ENCODE measurements at places on chromosomes 2 and 18. TPM values are rescaled to one million over a fixed set of nuclear protein-coding genes. Genes with fewer than 3 reads are reported as not detected.

Gene CCT7
- total RNA-seq: 405 TPM

Gene POMC
- 5.6 TPM for total RNA-seq

Gene INHA
- not detected for total RNA-seq

Gene POTEI
- total RNA-seq: not detected

Gene DSG3
- not detected for total RNA-seq

Gene IL18RAP
- 0.26 TPM for total RNA-seq

Gene CIB4
- total RNA-seq: not detected

Gene ABCB11
- not detected for total RNA-seq

Gene TRIM54
- total RNA-seq: 0.24 TPM

Gene MC5R
- not detected for total RNA-seq
